NCI-H446 (cell line): ENCODE measurements at places on chromosomes 2 and 18.

GRCh38 chr2:237310515-237311114 lies 103.3 kb downstream of the COL6A3 start:
- DNase-seq: no peak

DNA sequence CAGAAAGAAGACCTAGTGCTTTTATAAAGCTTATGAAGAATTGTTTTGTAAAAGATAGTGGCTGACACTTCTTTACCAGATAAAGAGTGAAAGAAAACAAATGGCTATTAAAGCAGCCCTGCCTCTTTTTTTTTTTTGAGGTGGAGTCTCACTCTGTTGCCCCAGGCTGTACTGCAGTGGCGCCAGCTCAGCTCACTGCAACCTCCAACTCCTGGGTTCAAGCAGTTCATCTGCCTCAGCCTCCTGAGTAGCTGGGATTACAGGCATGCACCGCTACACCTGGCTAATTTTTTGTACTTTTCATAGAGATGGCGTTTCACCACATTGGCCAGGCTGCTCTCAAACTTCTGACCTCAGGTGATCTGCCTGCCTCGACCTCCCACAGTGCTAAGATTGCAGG lies 12.9 kb downstream of the ARPC2 start:
- DNase-seq: no peak

DNA sequence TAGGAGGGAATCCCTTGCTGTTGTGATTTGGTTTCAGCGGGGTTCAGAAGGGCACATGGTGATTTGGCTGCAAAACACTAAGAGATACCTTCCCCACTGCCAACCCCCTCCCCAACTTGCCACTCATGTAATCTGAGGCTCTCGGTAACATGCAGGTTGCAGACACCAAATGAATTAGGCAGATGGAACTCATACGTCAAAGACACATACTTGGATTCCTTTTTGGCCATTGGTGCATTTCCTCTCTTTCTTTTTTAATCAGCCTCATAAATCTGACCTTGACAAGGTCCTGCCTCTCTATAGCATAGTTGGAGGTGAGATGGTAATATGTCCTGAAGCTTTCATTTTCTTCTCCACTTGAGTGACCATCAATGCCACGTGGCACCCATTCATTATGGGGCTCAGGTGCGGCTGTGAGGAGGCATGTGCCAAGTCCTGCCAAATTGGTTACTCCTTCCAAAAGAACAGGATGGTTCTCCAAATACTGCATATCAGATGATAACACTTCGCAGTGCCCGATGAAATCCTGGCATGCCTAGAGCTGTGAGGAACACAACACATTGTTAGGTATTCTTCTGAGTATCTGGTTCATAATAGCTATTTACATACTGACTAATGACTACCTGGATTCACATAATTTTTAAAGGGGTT lies 8.3 kb upstream of the TMEM178A start:
- DNase-seq: no peak

DNA sequence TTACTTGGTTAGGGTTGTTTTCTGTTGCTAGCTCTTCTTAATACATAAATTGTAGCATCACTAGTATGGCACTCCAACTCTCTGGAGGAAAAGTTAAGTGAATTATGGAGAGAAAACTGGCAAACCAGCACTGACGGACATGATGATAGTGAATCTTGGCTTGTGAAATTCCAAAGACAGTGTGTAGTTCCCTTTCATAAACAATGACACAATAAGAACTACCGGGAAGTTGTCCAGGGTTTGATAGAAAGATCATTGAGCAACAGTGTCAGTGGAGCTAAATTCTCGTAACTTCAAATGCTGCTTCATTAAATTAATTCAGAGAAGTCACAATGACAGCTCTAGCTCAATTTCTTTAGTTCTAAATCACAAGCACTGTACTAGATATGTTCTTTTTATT lies 66.5 kb downstream of the RIT2 start:
- DNase-seq: no peak

GRCh38 chr18:42864876-42865275 lies 250.6 kb downstream of the RIT2 start:
- no peak for DNase-seq

DNA sequence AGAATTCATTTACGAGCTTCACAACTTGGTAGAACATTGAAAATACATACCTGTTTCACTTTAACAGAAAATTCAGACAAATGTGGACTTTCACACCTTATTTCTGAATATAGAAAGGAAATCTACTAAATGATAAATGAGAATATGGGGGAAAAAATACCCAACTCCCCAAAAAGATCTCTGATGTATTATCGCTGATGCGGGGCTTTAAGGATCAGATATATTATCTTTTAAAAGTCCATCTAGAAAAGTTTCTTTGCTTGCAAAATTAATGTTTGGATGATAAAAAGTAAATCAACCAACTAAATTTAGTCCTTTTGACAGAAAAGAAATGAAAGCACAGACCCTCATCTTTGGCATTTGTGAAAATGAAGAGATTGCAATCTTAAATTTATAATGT lies 540.1 kb upstream of the CHAC2 start:
- no peak for DNase-seq

DNA sequence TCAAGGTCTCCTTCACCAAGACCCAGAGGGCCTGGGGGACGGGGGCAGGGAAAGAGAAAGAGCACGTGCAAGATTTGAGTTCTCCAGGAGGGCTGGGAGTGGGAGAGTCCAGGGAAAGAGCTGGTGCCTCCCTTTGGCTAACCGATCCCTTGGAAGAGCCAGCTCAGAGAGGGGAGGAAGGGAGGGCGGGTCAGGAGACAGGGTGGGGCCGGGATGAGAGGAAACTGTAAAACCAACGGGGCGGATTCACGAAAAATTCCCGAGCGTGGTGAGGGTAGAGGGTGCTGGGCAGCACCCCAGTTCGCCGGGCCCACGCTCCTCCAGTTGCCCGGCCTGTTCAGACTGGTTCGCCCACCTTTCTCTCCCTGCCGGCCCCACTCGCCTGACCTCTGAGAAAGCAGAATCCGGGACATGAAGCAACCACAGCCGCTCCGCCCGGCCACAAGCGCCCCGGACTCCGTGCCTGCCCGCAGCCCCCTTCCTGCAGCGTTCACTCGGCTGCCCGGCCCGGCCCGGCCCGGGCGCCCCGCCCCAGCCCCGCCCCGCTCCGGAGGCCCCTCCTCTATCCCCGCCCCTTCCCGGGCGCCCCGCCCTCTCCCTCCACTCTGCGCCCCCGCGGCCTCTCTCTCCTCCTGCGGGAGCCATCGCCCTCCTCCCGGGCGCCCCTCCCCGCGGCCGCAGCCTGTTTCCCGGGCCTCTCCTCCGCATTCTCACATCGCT lies 230.9 kb upstream of the SMAD2 start:
- peak; percentile 62 for DNase-seq

DNA sequence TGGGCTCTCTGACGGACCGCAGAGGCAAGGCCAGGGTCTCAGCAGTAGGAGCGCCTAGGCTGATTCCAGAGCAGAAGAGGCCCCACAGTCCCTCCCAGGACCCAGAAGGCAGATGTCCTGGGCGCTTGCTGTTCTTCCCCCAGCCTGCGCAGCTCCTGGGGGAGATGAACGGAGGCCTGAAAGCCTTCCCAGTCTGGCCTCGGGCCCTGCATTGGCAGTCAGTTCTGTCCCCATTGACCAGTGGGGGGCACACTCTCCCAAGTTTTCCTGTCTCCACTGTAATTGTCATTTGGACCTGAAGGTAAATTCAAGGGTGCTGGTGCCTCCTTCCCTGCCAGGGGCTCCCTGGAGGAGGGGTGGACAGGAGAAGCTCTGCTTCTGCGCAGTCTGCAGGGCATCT lies 345.7 kb downstream of the CYP26B1 start:
- DNase-seq: peak; percentile 88

- no peak for DNase-seq
Measured at GRCh38 chr2:238646281-238646680, 201.6 kb upstream of the TWIST2 start.

DNA sequence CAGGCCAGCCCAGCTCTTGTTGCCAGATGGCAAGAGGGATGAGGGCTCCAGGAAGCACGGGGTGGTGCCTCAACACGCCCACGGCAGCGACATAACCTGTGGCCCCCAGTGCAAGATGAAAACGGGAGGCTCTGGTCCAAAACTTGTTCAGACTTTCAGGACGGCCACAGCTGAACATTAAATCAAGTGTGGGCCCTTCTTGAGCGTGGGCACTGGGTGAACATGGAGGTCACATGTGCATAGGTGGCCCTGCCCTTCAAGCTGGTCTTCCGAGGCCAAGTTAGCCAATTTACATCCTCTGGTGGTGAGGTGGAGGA lies 77.5 kb downstream of the NDUFA10 start:
- no peak for DNase-seq

- peak; percentile 50 for DNase-seq
Measured at GRCh38 chr2:186129767-186130581, 356.1 kb upstream of the ZC3H15 start.

DNA sequence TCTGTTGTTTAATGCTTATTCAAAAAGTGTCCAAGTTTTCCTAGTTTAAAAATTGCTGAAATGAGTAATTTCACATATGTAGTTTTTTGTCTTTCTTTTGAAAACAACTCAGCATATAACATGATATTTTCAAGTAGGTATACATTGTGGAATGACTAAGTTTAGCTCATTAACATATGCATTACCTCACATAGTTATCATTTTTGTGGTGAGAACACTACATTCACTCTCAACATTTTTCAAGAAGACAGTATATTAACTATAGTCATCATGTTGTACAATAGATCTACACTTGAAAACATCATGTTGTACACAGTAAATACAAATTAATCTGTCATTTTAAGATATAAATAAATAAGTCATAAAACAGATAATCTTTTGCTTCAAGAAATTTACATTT lies 340.0 kb downstream of the CCDC85A start:
- DNase-seq: no peak

- DNase-seq: no peak
Measured at GRCh38 chr2:112465382-112465781, 16.6 kb upstream of the TTL start.
